ENCODE measurements at places on chromosomes 11 and 22.

DNA sequence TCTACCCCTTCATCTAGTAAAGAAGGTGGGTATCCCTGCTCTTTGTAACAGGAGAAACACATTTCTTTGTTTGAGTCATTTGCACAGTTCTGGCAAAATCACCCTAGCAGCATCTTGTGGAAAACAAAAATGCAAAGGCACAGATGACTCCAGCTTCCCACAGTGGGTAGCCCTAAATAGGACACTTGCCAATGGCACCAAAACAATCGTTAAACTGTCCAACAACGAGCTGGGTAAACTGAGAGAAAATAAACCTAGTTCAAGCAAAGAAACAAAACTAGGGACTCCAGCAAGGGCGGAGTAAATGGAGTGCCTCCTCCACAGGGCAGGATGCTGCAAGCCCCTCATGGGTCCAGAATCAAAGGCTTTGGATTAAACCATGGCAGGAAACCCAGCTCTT, 239.5 kb downstream of the NTM start:
- no peak for DNase-seq

DNA sequence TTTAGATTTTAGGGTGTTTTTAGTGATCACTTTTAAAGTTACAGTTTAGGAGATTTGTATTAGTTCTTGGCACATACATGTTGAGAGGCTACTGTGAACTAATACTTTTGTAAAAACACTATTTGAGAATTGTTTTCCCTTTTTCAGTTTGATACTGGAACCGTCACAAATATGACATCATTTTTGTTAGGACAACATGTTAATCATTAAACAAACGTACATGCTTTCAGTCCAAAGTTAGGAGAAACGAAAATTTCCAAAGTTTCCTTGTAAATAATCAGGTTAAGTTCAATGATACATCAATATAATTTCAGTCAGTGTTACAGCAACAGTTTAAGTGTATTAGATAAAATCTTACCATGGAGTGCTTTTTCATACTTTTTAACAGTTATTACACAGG, 53.1 kb downstream of the SPECC1L start:
- DNase-seq: no peak

- no peak for DNase-seq
Measured at GRCh38 chr22:43823353-43823908, 11.3 kb upstream of the EFCAB6 start.

- no peak for DNase-seq
Measured at GRCh38 chr11:18452927-18453326, 2.7 kb upstream of the LDHAL6A start.

DNA sequence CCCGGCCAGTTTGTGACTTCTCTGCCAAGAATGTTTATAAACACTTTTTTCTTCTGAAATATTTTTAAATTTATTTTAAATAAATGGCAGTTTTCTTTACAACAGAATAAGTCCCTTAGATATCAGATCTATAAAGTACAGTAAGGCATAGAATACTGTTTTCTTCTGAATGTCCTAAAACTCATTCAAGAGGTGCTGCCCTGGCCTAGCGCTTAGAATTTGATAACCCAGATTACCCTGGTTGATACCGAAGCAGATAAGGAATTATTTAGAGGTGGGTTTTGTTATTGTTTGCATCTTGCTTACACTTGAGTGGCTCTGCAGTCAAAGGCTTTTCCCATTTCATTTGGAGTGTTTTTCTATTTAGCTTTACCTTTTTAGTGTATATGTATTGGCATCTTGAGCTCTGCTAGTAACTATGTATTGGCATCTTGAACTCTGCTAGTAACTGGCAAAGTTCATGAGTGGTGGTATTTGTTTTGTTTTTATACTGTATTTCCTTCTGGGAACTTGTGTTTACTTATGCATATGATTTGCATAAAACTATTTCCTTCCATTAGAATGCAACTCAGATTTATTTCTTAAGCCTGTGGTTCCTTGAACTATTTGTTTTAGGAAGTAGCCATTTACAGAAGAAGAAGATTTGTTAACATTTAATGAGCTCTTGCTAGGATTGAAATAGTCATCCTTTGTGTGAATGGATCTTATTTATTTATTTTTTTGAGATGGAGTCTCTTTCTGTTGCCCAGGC, 1.2 kb downstream of the ACAD8 start:
- no peak for DNase-seq

GRCh38 chr11:1225386-1226225, 2.7 kb downstream of the MUC5B start:
- no peak for DNase-seq

- DNase-seq: no peak
Measured at GRCh38 chr22:38032681-38033521, 24.3 kb upstream of the PICK1 start.

GRCh38 chr11:94826415-94826814, 58.3 kb downstream of the AMOTL1 start:
- DNase-seq: no peak

- no peak for DNase-seq
Measured at GRCh38 chr22:19704355-19705015, 9.8 kb upstream of the SEPTIN5 start.

DNA sequence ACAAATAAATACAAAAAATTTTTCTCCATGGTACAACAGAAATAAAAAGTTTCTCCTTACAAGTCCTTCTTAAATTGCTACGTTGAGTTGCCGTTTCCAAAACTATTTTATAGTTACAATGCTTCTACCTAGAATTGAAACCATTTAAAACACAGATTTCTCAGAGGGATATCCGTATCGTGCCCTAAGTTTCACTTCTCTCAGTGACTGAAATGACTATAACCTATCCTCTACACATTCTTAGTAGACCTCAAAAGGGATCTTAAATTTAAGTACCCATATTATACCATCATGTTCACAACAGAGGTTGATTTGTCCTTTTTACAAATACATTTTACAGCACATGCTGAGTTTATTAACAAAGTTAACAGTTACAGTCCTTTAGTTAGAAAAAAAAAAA, 44.1 kb downstream of the USP28 start:
- DNase-seq: no peak

DNA sequence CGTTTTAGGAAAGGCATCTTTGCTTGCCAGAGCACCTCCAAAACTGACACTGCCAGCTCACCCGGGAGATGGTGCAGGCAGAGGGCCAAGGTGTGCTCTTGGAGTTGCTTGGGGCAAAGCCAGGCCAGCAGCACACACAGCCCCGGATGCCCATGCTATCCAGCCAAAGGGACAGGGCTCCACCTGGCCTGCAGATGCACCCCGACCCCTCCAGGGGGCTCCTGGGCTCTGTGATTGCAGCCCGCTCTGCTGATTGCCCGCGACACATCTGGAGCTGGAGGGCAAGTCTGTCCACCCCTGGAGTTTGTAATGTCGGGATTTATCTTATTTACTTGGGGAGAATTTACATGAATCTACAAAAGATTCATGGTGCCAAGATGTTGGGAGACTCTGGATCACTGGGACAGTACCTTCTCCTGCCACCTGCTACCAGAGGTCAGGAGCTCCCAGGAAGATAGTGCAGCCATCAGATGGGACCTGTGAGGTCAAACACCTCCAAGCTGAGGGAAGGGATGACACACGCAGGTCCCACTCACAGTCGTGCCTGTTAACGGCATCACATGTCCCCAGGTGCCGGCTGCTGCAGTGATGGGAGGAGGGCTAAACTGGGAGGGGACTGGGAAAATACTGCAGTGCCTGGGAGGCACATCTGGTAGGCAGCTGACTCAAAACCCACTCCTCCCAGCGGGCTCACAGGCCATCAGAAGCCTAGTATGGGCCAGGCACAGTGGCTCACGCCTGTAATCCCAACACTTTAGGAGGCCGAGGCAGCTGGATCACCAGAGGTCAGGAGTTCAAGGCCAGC, 17.2 kb downstream of the CBX7 start:
- peak; percentile 43 for DNase-seq

GRCh38 chr11:44915621-44916020, 35.1 kb downstream of the TP53I11 start:
- DNase-seq: no peak

GRCh38 chr11:103842795-103843194, 193.6 kb upstream of the DDI1 start:
- DNase-seq: no peak

- no peak for DNase-seq
Measured at GRCh38 chr11:81570669-81571068, 1163.0 kb downstream of the FAM181B start.

DNA sequence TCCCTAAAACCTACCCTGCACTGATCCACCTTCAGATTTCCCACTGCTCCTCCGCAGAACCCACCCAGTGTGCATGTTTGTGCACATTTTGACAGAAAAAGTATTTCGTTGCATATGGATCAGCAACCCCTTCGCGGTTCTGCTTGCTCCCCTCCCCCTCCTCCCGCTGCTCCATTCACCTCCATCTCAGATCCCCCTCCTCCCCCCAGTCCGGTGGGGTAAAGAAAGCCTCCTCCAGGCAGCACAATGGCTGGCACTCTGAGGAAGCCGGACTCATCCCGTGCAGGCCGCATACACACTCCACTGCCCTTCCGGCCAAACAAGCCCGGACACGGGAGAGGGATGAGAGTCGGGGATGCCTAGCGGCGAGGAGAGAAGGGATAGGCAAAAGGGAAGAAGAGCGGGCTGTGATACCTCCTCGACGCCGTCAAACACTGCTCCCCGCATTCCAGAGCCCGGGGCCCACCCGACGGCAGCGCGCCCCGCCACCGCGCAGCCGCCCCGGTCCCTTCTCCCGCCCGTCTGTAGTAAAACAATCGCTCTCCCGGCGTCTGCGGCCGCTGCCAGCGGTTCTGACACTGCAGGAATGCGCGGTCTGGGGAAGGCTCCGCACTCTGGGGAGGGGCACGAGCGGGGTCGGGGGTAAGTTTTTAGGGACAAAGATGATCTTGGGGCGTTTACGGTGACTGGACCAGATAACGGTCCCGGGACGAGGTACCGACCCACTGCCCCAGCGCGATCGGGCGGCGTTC, 915 bp downstream of the FEZ1 start:
- DNase-seq: no peak

GRCh38 chr11:58596621-58597020, 17.8 kb downstream of the ZFP91 start:
- no peak for DNase-seq

GRCh38 chr11:66100272-66101065, 30.4 kb downstream of the PACS1 start:
- DNase-seq: peak; percentile 43

DNA sequence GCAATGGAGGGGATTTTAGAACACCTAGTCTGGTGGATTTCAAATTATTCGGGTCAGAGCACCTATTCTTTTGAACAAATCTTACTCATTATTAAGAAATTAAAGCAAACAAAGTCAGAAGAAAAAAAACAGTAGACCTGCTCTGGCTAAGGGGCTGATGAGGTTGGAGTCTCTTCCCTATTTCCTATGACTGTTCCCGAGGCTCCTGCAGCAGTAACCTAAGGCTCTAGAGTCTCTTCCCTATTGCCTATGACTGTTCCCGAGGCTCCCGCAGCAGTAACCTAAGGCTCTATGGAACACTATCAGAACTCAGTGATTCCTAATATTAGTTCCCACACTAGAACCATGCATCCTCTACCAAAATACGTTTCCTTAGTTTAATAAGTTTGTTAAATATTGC, 607.9 kb downstream of the NTM start:
- DNase-seq: no peak

- no peak for DNase-seq
Measured at GRCh38 chr11:93288079-93288478, 42.5 kb upstream of the DEUP1 start.

GRCh38 chr22:39574779-39575551, 4.4 kb downstream of the CACNA1I start:
- DNase-seq: no peak

GRCh38 chr11:72772059-72772458, 19.9 kb upstream of the ARAP1 start:
- no peak for DNase-seq

GRCh38 chr11:8403310-8403709, 139.6 kb upstream of the LMO1 start:
- no peak for DNase-seq

DNA sequence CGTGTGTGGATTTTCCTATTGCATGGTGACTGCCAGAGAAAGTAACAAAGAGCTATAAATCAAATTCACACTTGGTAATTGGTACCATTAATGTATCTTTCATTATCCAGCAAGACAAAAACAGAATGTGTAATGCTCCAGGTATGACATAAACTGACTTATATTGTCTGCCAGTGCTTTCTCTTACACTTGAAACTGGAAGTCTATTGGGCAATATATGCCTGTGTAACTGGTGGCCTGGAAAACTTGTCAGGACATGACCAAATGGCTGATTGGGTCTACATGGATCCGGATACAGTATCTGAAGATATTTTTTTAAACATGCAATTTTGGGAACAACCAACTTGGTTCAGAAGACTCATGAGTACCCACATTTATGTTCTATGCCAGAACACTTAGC, 174.6 kb upstream of the ARHGAP42 start:
- DNase-seq: no peak

DNA sequence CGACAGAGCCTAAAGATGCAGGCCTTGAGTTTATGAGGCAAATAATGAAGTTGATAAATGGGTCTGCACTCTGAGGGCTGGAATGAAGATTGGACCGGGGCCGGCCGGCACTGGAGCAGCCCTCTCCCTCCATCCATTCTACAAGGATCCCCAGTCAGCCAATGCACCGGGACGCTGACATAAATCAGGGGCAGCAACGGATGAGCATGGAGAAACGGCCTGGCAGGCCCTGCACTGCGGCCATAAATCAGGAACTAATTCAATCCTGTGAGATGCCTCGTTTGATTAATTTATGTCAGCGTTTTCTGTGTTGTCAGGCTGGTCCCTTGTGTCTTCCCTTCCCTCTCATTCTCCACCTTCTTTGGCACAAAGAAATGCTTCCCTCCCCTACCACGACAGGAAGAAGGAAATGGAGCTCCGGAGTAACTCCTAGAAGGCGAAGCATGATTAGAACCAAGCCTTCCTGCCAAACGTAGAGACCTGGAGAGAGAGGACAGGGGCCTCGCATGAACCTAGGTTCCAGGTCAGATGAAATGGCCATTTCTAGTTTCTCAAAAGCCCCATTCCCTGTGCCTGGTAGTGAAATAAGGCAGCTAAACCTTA, 358.4 kb downstream of the OPCML start:
- no peak for DNase-seq

GRCh38 chr11:77067861-77068443, 1.2 kb downstream of the CAPN5 start:
- no peak for DNase-seq

DNA sequence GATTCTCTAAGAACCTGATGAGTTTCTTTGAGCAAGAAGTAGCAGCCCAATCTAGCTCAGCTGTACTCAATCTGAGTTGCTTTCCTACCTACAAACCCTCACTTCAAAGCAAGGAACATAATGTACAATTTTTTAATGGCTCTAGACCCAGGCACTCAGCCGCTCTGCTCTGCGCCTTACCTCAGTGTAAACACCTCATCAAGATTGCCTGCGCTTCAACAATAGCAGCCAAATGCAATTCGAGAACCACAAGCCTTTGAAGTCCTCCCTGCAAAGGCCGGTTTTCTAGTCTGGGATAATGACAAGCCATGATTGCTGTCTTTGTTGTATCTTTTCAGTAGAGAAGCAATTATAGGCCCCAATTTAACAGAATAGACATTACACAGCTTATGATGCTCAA, 38.0 kb downstream of the JHY start:
- DNase-seq: no peak

Measured in activated T-cell treated with anti-CD3 and anti-CD28 coated beads for 48 hours (primary cell).